ENCODE measurements at places on chromosomes 3 and 15.
A peak's percentile ranks its signal among the peaks of the same experiment; 100 is the strongest.

GRCh38 chr3:194979173-194979572 is 291.8 kb downstream of the XXYLT1 start:
- DNase-seq: no peak

GRCh38 chr3:41574900-41575299 is 375.6 kb downstream of the CTNNB1 start:
- DNase-seq: no peak

DNA sequence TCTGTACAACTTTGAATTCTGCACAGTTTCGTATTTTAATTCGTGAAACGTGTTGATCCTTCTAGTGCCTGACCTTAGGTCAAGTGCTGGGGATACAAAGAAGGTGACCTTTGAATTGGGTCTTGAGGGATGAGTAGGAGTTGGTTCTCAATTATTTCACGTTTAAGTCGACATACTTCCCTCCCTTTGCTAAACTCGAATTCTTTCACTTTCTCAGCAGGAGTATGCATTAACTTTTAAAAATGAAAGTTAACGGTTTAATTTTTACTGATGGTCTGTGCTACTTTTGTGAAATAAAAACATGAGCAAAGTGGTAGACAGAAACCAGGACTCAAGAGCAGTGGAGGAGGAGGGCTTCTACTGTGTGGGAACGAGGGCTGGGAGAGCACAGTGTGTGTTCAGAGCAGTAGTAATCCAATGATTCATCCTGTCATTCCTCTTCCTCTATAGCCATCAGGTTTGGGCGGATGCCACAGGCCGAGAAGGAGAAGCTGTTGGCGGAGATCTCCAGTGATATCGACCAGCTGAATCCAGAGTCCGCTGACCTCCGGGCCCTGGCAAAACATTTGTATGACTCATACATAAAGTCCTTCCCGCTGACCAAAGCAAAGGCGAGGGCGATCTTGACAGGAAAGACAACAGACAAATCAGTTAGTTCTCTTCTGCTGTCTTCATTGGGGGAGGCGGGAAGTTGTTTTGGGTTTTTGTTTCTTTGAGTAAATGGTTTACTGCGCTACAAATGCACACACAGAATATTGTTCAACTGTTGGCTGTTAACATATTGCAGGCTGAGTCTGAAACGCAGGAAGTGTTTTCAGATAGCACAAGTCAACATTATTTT is 78.6 kb upstream of the TSEN2 start:
- peak; percentile 98 for DNase-seq

DNA sequence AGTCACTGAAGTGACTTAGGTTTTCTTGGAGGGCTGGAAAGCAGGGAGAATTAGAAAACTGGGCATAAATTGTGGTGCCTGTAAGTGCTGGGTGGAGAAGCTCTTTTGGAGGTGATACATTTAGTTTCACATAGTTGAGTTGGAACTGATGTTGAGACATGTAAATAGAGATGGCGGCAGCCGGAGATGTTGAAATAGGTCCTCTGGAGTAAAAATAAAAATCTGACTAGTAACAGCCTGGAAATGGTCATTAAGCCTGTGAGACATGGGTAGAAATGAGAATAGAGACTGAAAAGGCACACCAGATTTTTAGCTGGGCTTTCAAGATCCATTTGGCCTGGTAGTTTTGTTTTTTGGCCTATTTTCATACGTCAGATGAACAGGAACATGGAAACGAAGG is 2.9 kb upstream of the NIT2 start:
- DNase-seq: no peak
